ENCODE measurements at places on chromosomes 1 and 21.

GRCh38 chr1:78894811-78895210 lies 111.7 kb downstream of the ADGRL4 start:
- DNase-seq, result no peak

DNA sequence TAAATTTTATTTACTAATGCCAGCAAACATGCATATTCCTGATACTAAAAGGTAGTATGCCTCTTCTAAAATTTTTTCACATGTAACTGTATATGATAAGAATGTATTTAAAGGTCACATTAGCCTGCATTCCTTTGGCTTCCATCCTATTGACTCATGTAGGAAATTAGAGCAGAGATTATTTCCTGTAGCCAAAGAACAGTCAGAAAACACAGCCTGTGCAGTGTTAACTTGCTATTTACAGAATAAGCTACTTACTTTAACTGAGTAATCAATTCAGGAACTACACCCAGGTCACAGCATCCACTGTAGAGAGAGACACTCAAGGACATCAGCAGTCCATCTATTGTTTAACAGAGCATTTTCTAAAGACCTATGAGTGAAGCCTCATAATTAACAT lies 154.5 kb upstream of the ADGRL4 start:
- DNase-seq, result no peak

DNA sequence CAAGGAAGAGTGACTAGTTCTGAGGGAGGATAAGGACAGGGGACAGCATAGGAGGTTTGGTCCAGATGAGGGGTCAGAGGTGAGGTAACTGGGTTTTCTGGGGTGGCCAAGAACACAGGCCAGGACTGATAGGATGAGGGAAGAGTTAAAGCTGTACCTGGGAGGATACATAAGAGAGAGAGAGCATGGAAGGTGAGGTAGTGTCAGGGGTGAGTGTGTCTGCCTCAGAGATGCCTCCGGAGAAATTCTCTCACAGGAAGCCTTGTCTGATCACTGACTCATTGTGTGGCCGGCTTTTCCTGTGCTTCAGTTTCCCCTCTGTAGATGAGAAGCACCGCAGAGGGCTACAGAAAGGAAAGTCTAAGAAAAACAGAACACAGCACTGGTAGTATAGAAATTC lies 40.2 kb downstream of the FASLG start:
- DNase-seq, result no peak

- no peak for DNase-seq
These were observed 6.7 kb downstream of the C1orf115 start for GRCh38 chr1:220696863-220697231.

GRCh38 chr21:32470206-32470605 lies 57.7 kb downstream of the EVA1C start:
- no peak for DNase-seq

- peak; percentile 14 for DNase-seq
These were observed 42.9 kb upstream of the CD53 start for GRCh38 chr1:110829955-110830553.

Data from GM18507 (cell line).